ENCODE measurements at places on chromosomes 16 and 17. TPM values are rescaled to one million over a fixed set of nuclear protein-coding genes. Genes with fewer than 3 reads are reported as not detected.
A peak's percentile ranks its signal among the peaks of the same experiment; 100 is the strongest.

- DNase-seq = no peak
- no peaks in the 10 kb centered on the region for H3K27me3 ChIP-seq
- H3K36me3 ChIP-seq = no peaks in the 10 kb centered on the region
- no peak overlapping the region for H3K4me3 ChIP-seq
- H3K4me1 ChIP-seq = no peaks in the 10 kb centered on the region
- no peak overlapping the region for H3K27ac ChIP-seq
Observed at GRCh38 chr16:62927122-62927521, 890.9 kb upstream of the CDH8 start.

GRCh38 chr17:58267347-58268324, 13.1 kb downstream of the MPO start:
- H3K4me3 ChIP-seq = no peak overlapping the region
- H3K36me3 ChIP-seq = no peaks in the 10 kb centered on the region
- no peak overlapping the region for H3K27ac ChIP-seq
- no peak for DNase-seq
- H3K27me3 ChIP-seq = peaks cover 13% of the 10 kb centered on the region

DNA sequence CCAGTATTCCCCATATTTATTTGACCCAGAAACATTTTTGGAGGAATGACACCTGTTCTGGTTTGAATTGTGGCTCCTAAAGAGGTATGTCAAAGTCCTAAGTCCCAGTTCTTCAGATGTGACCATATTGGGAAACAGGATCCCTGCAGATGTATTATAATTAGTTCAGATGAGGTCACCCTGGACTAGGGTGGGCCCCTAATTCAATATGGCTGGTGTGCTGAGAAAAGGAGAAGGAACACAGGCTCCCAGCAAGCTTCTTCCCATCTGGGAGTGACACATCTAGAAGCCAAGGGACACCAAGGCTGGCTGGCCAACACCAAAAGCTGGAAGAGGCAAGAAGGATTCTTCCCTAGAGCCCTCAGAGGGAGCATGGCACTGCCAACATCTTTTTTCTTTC, 3.8 kb upstream of the GCSH start:
- H3K36me3 ChIP-seq = no peaks in the 10 kb centered on the region
- no peak for DNase-seq
- peaks cover 7% of the 10 kb centered on the region for H3K4me1 ChIP-seq
- no peaks in the 10 kb centered on the region for H3K27me3 ChIP-seq
- no peak overlapping the region for H3K4me3 ChIP-seq

- H3K27me3 ChIP-seq = no peaks in the 10 kb centered on the region
- no peaks in the 10 kb centered on the region for H3K36me3 ChIP-seq
- H3K27ac ChIP-seq = no peak overlapping the region
- DNase-seq = no peak
- no peaks in the 10 kb centered on the region for H3K4me1 ChIP-seq
Observed at GRCh38 chr16:53611179-53611696, 92.4 kb downstream of the RPGRIP1L start.

DNA sequence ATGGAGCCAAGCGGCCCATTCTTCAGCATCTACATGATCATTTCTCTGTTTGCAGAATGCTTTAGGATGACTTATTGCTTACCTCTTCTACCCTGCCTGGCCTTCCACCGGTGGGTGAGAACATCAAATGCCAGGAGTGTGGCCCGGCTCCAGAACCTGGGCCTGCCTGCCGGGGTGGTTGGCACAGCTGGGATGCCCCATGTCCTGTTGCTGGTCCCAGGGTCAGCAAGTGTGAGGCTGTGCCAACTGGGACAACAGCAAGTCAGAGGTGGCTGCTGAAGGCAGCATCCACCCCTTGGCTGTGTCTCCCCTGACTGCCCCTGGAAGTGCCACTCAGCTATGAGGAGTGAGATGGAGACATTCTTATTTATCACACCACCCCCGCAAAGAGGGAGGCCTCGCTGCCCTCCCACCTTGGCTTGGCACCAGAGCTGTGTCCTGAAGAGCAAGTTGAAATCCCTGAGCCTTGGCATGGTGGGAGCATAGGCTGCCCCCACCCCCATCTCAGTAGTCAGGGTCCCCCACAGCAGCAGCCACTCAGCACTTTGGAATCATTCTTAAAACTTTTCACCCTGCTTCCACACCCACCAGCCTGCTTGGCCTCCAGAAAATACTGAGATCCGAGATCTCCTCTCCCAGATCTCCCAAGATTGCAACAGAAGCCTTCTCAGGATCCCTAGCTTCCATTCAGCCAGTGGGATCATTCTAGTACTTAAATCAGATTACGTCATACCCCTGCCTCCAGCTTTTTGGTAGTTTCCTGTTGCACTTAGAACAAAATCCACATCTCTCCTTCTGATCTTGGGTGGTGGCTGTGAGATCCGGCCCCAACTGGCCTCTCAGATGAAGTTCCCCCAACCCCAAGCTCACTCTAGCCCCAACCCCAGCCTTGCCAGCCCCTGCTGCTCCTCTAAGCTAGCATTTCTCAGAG, 127.5 kb downstream of the SOCS1 start:
- no peaks in the 10 kb centered on the region for H3K36me3 ChIP-seq
- peaks cover 31% of the 10 kb centered on the region for H3K4me1 ChIP-seq
- H3K27ac ChIP-seq = peak overlapping the region; percentile 57

The KRT222 gene
- not detected for total RNA-seq

DNA sequence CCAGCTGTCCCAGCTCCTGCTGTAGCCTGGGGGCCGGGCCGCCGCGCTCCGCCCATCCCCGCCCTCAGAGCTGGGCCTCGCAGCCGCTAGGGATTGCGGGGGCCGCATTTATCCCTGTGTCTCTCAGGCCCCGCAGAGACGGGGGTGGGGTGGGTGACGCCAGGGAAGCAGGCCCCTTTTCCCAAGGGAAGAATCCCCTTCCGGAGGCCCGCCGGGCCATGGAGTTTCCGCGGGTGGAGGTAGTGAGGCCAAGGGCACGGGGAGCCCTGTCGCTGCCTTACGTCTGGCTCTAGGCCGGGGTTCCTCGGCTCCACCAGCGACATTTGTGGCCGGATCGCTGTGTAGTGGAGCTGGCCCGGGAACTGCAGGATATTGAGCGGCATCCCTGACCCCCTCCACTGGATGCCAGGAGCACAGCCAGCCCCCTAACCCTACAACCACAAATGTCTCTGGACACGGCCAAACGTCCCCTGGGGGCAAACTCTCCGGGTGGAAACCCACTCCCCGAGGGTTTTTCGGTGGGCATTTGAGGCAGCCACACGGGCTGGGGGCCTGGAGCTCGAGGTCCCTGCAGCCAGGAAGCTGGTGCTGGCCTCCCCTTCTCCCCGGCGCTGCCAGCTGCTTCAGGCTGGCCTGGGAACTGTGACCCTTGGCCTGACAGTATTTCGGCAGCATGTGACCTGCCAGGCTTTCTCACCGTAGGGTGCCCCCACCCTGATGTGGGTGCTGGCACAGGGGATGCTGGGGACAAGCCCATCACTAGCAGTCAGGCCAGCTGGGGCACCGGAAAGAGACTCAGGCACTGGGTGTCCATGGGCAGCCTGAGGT, 12.0 kb upstream of the CD300A start:
- peak overlapping the region; percentile 63 for H3K4me3 ChIP-seq
- no peaks in the 10 kb centered on the region for H3K27me3 ChIP-seq
- DNase-seq = no peak

The ITGAL gene
- total RNA-seq = 0.86 TPM

- no peaks in the 10 kb centered on the region for H3K27me3 ChIP-seq
- H3K27ac ChIP-seq = peak overlapping the region; percentile 100
- H3K4me1 ChIP-seq = peaks cover 86% of the 10 kb centered on the region
- DNase-seq = peak; percentile 73
- H3K36me3 ChIP-seq = no peaks in the 10 kb centered on the region
- peak overlapping the region; percentile 75 for H3K4me3 ChIP-seq
Observed at GRCh38 chr17:40341808-40342503, 22.6 kb downstream of the GJD3 start.

Measured in gastrocnemius medialis (tissue), 4 donors.